ENCODE measurements at places on chromosomes 3 and 15. TPM values are rescaled to one million over a fixed set of nuclear protein-coding genes. Genes with fewer than 3 reads are reported as not detected.
A peak's percentile ranks its signal among the peaks of the same experiment; 100 is the strongest.

GRCh38 chr15:67150023-67150860 is 84.8 kb downstream of the SMAD3 start:
- peak overlapping the region; percentile 21 for H3K4me3 ChIP-seq
- H3K27me3 ChIP-seq = no peaks in the 10 kb centered on the region
- no peak for DNase-seq
- peaks cover 90% of the 10 kb centered on the region for H3K4me1 ChIP-seq

Gene PTPRG
- total RNA-seq = 0.22 TPM

DNA sequence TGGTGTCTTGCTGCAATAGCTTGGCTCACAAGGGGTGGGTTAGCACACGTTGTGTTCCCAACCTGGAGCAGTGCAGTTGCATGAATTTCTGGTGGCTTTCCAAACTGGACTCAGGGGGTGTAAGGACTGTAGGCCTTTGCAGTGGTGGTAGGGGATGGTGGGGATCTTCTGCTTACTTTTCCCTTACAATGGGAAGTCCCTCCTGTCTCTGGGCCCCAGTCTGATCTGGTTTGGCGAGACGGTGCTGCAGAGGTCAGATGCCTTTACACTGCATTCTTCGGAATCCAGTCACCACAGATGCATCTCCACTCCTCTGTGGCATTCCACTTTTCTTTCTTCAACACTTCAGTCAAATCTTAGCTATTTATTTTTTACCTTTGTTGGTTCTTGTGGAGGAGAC is 132.1 kb downstream of the DOCK3 start:
- no peak overlapping the region for H3K4me3 ChIP-seq
- no peaks in the 10 kb centered on the region for H3K27me3 ChIP-seq
- no peaks in the 10 kb centered on the region for H3K4me1 ChIP-seq
- DNase-seq = no peak

GRCh38 chr15:57297630-57298029 is 78.7 kb upstream of the CGNL1 start:
- H3K27me3 ChIP-seq = no peaks in the 10 kb centered on the region
- DNase-seq = no peak
- H3K27ac ChIP-seq = peak overlapping the region; percentile 99
- H3K4me3 ChIP-seq = peak overlapping the region; percentile 24
- H3K4me1 ChIP-seq = peaks cover 47% of the 10 kb centered on the region

Gene SLMAP
- total RNA-seq = 57.1 TPM

Gene NR2E3
- not detected for total RNA-seq

DNA sequence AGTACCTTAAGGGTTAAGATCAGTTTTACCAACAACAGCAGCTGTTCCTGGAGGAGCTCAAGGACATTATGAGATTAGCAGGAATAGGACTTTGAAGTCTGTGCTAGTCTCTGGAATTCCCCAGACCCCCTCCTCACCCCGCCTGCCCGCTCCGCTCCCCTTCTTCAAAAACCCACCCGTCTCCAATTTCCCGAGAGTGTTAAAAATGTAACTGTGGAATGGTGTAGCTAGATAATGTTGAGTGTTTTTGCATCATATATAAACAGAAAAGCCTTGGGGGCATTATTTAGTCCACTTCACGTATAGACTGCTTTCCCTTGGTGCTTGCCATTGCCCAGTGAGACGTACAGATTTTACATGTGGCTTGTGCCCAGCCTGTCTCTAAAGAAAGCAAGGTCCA is 65.0 kb upstream of the SEMA6D start:
- no peaks in the 10 kb centered on the region for H3K4me1 ChIP-seq
- DNase-seq = no peak
- no peaks in the 10 kb centered on the region for H3K36me3 ChIP-seq
- H3K27me3 ChIP-seq = no peaks in the 10 kb centered on the region
- H3K27ac ChIP-seq = no peak overlapping the region
- H3K4me3 ChIP-seq = no peak overlapping the region

GRCh38 chr15:40567111-40567510 is 2.0 kb upstream of the RPUSD2 start:
- H3K4me3 ChIP-seq = peak overlapping the region; percentile 3
- H3K27me3 ChIP-seq = no peaks in the 10 kb centered on the region
- no peak overlapping the region for H3K27ac ChIP-seq
- H3K36me3 ChIP-seq = peaks cover 21% of the 10 kb centered on the region
- DNase-seq = no peak

- H3K4me3 ChIP-seq = no peak overlapping the region
- no peaks in the 10 kb centered on the region for H3K4me1 ChIP-seq
- no peak for DNase-seq
Measured at GRCh38 chr3:64974401-64974800, 286.6 kb upstream of the ADAMTS9 start.

DNA sequence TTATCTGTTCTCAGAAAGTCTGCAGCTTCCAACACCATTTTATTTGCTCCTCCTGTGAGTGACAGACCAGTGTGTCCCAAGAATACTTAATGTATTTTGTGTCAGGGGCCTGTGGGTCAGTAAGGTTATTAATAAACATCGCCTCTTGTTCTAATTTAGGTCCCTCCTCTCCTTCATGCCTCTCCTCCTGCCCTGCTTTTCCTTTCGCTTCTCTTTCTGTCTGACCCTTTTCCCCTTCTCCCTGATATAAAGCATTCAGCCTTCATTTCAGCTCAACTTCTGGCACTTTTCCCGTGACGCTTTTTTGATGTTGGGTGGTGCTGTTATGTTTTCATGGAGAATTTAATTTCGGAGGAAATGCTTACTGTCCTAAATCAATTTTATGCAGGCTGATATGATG is 29.7 kb upstream of the NR2F2 start:
- no peaks in the 10 kb centered on the region for H3K4me1 ChIP-seq
- no peaks in the 10 kb centered on the region for H3K36me3 ChIP-seq
- no peak overlapping the region for H3K4me3 ChIP-seq
- H3K27ac ChIP-seq = no peak overlapping the region

DNA sequence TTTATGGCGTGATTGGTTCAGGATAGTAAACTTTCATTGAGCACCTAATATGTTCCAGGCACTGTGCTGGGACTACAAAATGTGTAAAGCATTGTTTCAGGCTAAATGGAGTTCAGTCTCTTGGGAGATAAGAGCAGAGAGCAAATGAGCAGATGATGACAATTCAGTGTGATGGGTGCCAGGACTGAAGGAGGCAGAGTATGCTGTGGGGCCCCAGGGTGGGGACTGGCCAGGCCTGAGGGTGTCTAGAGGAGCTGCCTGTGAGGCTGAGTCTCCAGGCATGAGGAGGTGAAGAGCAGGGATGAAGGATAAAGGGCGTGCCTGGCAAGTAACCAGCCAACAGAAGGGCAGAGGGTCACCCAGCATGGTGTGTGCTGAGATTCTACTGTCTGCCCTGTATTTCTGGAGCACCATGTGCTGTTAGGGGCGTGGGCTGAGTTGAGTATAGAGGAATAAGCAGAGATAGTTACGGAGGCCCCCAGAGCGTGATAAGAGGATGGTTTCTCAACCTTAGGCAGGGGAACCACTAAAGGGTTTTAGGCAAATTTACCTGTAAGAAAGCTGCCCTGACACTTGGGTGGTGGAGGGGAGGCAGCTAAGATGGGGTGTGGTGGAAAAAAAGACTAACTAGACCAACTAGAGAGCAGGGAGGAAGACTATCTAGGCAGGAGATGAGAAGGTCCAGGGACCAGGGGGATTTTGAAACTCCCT is 38.5 kb downstream of the EPHB1 start:
- no peak overlapping the region for H3K27ac ChIP-seq
- H3K4me3 ChIP-seq = no peak overlapping the region
- no peaks in the 10 kb centered on the region for H3K4me1 ChIP-seq
- no peaks in the 10 kb centered on the region for H3K36me3 ChIP-seq

Gene SKIL
- total RNA-seq = 123 TPM

GRCh38 chr3:115552007-115552406 is 71.3 kb upstream of the GAP43 start:
- H3K27ac ChIP-seq = no peak overlapping the region
- no peaks in the 10 kb centered on the region for H3K4me1 ChIP-seq
- no peaks in the 10 kb centered on the region for H3K36me3 ChIP-seq
- H3K27me3 ChIP-seq = peaks cover 9% of the 10 kb centered on the region

GRCh38 chr15:59696332-59696731 is 7.2 kb upstream of the BNIP2 start:
- H3K4me3 ChIP-seq = no peak overlapping the region
- no peaks in the 10 kb centered on the region for H3K36me3 ChIP-seq
- peaks cover under 1% of the 10 kb centered on the region for H3K4me1 ChIP-seq
- no peak overlapping the region for H3K27ac ChIP-seq

DNA sequence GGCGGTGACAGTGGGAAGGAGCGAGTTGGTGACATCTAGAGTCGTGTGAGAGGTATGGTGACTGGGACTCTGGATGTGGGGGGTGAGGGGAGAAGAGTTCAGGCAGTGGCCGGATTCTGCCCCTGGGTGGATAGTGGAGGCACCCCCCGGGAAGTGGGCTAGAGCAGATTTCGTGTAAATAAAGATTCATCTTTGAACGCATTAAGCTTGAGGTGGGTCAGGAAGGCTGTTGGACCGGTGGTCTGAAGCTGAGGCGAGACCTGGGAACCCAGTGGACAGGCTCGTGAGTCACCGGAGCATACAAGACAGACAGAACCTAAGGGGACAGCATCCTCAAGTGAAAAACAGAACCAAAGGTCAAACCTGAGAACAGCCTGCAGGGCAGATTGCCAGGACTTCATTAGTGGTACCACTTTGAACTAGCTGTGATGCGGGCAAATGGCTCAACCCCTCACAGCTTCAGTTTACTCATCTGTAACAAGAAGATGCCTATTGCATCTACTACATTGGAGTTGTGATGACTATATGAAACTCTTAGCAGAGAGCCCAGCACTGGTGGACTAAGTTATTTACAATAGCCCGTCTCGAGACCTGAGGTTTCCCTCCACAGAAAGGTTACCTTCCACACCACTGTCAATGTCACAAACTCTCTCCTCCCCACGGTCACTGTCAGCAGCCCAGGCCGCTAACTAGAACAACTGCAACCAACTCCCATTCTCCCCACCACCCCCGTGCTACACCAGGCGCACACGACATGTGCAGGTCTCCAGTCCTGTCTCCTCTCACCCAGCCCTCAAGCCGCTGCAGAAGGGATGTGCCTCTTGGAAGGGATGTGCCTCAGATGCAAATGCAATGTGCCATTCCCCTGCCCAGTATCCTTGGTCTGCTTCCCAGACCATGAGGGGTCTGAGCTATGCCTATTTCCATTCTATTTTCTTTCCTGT is 901 bp upstream of the CLN6 start:
- H3K27ac ChIP-seq = peak overlapping the region; percentile 89
- H3K4me3 ChIP-seq = peak overlapping the region; percentile 92
- H3K36me3 ChIP-seq = peaks cover 3% of the 10 kb centered on the region
- H3K4me1 ChIP-seq = peaks cover 41% of the 10 kb centered on the region

Gene RHCG
- total RNA-seq = not detected

- no peaks in the 10 kb centered on the region for H3K27me3 ChIP-seq
- H3K4me1 ChIP-seq = peaks cover 25% of the 10 kb centered on the region
Measured at GRCh38 chr3:184320104-184320445, 5.7 kb downstream of the EIF4G1 start.

- no peak overlapping the region for H3K4me3 ChIP-seq
- no peak overlapping the region for H3K27ac ChIP-seq
- no peaks in the 10 kb centered on the region for H3K4me1 ChIP-seq
- no peaks in the 10 kb centered on the region for H3K27me3 ChIP-seq
Measured at GRCh38 chr15:75532413-75533250, 46.5 kb downstream of the PTPN9 start.

DNA sequence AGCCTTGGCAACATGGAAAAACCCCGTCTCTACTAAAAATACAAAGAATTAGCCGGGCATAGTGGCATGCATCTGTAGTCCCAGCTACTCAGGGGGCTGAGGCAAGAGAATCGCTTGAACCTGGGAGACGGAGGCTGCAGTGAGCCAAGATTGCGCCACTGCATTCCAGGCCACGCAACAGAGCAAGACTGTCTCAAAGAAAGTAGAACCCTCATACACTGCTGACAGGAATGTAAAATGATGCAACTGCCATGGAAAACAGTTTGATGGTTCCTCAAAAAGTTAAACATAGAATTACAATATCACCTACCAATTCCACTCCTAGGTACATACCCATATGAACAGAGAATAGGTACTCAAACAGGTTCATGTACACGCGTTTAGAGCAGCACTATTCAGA is 158.9 kb downstream of the TBC1D5 start:
- H3K36me3 ChIP-seq = peaks cover 8% of the 10 kb centered on the region
- H3K27ac ChIP-seq = no peak overlapping the region
- peaks cover 23% of the 10 kb centered on the region for H3K4me1 ChIP-seq
- H3K27me3 ChIP-seq = no peaks in the 10 kb centered on the region
- no peak for DNase-seq

DNA sequence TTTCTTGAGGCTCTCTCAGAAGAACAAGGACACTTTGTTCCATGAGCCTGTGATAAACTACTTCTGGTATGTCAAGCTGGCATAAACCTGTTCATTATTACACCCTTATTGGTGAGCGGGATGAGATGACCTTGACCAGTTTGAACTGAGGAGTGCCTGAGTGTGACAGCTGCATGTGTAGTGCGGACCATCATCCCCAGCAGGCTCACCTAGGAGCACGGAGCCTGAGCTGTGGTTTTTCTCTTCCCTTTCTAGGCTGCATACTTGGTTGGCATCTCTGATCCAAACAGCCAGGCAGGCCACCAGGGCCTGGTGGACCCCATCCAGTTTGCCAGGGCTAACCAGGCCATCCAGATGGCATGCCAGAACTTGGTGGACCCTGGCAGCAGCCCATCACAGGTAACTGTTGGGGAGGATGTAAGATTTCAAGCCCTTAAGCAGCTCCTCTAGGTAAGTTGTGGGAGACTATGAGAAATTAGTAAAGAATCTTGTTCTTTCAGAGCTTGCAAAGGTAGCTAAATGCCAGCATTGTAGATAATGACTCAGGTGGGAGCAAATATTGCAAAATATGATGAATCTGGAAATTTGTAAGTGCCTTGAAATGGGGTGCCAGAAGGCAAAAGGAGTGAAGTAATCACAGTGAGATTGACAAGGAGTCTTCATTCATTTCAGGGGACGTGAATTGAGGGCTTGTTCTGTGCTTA is 288.9 kb upstream of the TPM1 start:
- H3K4me1 ChIP-seq = no peaks in the 10 kb centered on the region
- H3K36me3 ChIP-seq = no peaks in the 10 kb centered on the region
- H3K27ac ChIP-seq = no peak overlapping the region
- H3K4me3 ChIP-seq = no peak overlapping the region
- peaks cover 6% of the 10 kb centered on the region for H3K27me3 ChIP-seq

- no peak for DNase-seq
- H3K4me1 ChIP-seq = no peaks in the 10 kb centered on the region
- H3K27ac ChIP-seq = no peak overlapping the region
- H3K36me3 ChIP-seq = no peaks in the 10 kb centered on the region
- no peak overlapping the region for H3K4me3 ChIP-seq
Measured at GRCh38 chr3:120424506-120424905, 26.3 kb downstream of the FSTL1 start.

- H3K4me1 ChIP-seq = peaks cover 33% of the 10 kb centered on the region
- DNase-seq = peak; percentile 17
- peak overlapping the region; percentile 82 for H3K4me3 ChIP-seq
- H3K36me3 ChIP-seq = no peaks in the 10 kb centered on the region
- H3K27ac ChIP-seq = peak overlapping the region; percentile 90
- no peaks in the 10 kb centered on the region for H3K27me3 ChIP-seq
Measured at GRCh38 chr3:151328298-151328995, 902 bp downstream of the P2RY13 start.

DNA sequence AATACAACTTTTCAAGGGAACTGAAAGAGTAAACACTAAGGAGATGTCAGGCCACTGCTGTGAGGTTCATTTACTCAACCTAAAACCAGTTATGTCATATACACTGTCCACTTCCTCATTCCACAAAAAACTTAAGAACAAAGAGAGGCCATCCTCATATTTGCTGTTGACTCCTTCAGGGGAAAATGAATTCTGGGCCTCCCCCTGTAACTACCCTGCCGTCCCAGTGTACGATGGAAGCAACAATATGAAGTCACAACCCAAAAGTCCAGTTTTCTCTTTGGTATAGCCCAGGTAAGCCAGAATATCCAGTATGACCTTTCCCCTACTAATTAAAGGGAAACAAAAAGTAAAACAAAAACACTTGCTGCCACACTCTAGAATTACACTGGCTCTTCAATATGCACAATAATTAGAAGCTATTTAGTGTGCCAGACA is 16.2 kb downstream of the CEP152 start:
- H3K36me3 ChIP-seq = peaks cover 31% of the 10 kb centered on the region
- peak; percentile 16 for DNase-seq
- H3K4me3 ChIP-seq = peak overlapping the region; percentile 71
- H3K27ac ChIP-seq = peak overlapping the region; percentile 93
- no peaks in the 10 kb centered on the region for H3K27me3 ChIP-seq
